ENCODE measurements at places on chromosomes 5 and 9. TPM values are rescaled to one million over a fixed set of nuclear protein-coding genes. Genes with fewer than 3 reads are reported as not detected.
A peak's percentile ranks its signal among the peaks of the same experiment; 100 is the strongest.

The SURF1 gene
- total RNA-seq = 45.0 TPM

The SLC34A3 gene
- total RNA-seq = 0.13 TPM

The PCDHB11 gene
- 4.3 TPM for total RNA-seq

The LCN15 gene
- total RNA-seq = not detected

- DNase-seq = peak; percentile 68
These were observed 3.8 kb upstream of the NPDC1 start for GRCh38 chr9:137049544-137050449.

- DNase-seq = peak; percentile 91
These were observed 31.2 kb downstream of the FGF18 start for GRCh38 chr5:171450423-171451331.

GRCh38 chr5:149345892-149346222 is 558 bp downstream of the GRPEL2 start:
- no peak for DNase-seq

DNA sequence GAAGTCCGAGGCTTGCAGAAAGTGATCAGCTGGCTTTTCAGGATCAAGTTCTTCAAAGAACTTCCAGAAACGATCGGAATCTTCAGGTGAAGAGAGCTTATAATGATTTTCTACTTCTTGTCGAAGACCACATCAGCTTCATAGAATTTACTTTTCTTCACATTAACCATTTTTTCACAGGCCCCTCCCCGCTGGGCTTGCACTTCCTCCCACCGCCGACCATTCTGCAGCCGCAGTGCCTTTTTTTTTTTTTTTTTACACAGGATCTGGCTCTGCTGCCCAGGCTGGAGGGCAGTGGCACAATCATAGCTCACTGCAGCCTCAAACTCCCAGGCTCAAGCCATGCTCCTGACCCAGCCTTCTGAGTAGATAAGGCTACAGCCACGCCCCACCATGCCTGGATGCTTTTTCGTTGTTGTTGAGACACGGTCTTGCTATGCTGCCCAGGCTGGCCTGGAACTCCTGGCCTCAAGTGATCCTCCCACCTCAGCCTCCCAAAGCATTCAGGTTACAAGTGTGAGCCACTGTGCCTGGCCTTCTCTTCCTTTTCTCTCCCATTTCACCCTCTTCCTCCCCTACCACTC is 15.3 kb upstream of the RNF130 start:
- DNase-seq = no peak

GRCh38 chr9:79663300-79663699 is 91.5 kb downstream of the TLE4 start:
- no peak for DNase-seq
